ENCODE measurements at places on chromosomes 12 and 14.

GRCh38 chr12:22981711-22982110, 356.7 kb downstream of the ETNK1 start:
- no peak for DNase-seq

DNA sequence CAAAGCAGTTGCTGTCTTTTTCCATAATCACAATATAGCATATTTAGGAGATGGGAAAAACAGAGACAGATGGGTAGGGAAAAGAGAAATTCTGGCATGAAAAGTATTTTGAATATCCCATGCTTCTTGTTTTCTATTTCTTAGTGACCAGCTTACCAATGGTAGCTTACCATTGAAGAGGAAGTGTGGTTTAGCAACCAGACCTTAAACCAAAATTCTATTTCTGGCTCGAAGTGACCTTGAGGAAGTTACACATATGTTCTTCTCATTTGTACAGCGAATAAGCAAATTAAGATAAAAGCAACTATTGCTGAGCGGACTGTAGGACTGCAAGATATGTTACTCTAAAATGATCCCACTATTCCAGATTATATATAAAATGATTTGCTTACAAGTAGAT, 82.9 kb downstream of the FGD4 start:
- DNase-seq, result no peak

GRCh38 chr12:132620113-132620898, 1.7 kb downstream of the P2RX2 start:
- DNase-seq, result no peak

- DNase-seq, result no peak
Observed at GRCh38 chr14:33925235-33925634, 25.6 kb downstream of the EGLN3 start.

GRCh38 chr12:96457191-96457930, 32.0 kb upstream of the CFAP54 start:
- no peak for DNase-seq

DNA sequence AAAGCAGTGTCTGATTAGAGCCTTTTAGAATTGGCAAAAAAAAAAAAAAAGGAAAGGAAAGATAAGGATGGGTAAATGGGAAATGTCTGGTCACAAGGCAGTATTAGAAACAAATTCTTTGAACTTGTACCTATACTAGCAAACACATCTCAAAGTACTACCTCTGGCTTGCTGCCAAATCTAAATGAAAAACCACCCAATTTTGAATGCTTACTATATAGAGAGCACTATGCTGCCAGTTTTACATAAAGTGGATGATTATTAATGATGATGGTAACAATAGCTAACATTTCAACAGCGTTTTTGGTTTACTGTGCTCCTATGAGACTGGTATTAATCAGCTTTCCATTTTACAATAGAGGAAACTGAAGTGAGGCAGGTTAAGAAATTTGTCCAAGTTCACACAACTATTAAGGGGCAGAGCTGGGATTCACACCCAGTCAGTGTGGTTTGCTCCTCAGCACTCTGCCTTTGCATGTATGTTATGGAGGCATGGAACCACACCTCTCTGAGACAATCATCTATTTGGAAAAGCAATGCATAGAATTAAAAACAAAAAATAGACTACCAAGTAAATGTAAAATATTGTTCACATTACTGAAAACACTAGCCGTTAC, 34.2 kb downstream of the ATP2B1 start:
- no peak for DNase-seq

DNA sequence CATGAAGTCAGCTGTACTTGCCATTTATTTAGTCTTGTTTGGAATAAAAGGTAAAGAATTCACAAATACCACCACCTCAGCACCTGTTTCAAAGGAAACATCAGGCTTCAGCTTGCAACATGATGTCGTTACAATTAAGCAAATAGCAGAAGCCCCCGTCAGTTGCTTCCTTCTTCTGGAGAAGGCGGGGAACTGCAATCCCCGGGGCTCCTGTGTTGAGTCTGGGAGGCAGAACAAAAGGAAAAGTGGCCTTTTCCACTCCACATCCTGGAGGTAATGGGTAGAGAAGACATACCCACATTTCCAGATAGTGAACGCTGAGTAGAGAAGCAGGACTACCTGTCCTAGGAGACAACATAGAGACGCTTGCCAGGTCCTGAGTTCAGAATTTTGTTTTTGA, 92.8 kb downstream of the DNAH10 start:
- DNase-seq, result no peak

DNA sequence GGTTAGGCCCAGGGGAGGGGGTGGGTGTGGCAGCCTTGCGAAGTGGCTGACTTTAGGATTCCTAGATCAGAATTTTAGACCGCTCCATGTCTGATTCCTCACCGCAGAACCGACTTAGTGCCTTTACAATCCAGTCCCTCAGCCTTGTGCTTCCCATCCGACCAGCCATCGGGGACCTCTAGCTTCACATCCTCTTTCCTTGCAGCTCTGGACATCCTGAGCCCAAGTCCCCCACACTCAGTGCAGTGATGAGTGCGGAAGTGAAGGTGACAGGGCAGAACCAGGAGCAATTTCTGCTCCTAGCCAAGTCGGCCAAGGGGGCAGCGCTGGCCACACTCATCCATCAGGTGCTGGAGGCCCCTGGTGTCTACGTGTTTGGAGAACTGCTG, 557 bp downstream of the COPS7A start:
- DNase-seq, result no peak

DNA sequence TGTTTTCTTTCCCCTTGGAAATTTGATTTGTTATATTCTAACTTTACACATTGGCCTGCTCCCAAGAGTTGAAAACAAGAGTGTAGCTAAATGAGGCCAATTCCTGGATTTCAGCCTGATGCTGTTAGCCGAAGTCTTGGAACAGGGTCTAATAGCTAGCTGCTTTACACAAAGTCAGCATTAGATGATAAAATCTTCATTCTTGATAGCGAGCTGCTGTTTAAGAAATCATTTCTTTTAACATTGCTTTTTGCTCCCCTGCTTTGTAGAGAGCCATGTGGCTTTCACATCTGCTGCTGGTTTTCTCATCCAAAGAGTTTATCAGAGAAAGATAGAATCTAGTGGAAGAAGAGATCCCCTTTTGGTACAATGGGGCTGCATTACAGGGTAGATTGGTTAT, 22.3 kb downstream of the FBXW8 start:
- DNase-seq, result no peak

DNA sequence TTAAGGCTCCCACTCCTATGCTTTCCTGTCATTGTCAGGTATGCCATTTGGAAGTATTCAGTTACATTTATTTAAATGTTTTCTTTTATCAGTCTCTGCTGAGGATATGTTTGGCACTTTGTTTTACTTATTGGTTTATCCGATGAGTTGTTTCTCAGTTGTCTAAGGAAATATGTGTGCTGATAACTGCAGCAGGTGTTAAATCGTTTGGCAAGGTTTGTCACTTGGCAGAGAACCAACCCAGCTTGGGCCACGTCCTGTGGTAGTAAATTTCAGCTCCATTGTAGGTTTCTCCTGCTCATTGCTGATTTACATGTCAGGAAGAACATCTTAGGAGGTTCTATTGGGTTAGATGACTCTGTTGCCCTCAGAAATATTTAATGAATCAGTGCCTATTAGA, 22.0 kb upstream of the MGST1 start:
- no peak for DNase-seq

- DNase-seq, result no peak
Observed at GRCh38 chr14:24240110-24240918, 2.1 kb downstream of the TINF2 start.

DNA sequence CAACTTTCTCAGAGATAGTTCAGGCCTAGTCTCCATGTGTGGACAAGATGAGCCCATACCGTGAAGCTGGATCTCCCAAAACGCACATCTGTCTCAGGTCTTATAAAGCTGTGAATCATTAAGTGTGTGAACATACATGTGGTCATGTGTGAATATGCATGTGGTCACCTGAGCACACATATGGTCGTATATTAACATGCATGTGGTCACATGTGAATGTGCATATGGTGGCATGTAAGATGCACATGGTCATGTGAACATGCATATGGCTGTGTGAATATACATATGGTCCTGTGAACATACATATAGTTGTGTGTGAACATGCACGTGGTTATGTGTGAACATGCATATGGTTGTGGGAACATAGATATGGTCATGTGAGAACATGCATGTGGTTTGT, 172.5 kb upstream of the PZP start:
- DNase-seq, result no peak

- no peak for DNase-seq
Observed at GRCh38 chr14:68816183-68816942, 23.5 kb upstream of the ZFP36L1 start.

DNA sequence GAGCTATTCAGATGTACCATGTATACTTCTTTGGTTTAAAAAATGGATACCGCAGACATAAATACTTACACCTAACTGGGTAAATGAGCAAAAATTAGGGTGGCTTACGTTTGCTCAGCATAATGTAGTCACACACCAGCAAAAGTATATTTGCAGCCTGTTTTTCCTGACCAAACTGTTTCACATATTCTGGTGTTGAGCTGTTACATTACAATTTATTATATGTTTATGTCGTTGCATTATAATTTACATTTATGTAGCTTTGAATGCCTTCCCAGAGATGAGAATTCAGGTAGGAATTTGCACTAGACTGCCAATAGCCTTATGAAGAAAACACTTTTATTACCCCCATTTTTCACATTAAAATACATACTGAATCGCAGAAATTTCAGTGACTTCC, 183.3 kb downstream of the PTPRO start:
- no peak for DNase-seq

DNA sequence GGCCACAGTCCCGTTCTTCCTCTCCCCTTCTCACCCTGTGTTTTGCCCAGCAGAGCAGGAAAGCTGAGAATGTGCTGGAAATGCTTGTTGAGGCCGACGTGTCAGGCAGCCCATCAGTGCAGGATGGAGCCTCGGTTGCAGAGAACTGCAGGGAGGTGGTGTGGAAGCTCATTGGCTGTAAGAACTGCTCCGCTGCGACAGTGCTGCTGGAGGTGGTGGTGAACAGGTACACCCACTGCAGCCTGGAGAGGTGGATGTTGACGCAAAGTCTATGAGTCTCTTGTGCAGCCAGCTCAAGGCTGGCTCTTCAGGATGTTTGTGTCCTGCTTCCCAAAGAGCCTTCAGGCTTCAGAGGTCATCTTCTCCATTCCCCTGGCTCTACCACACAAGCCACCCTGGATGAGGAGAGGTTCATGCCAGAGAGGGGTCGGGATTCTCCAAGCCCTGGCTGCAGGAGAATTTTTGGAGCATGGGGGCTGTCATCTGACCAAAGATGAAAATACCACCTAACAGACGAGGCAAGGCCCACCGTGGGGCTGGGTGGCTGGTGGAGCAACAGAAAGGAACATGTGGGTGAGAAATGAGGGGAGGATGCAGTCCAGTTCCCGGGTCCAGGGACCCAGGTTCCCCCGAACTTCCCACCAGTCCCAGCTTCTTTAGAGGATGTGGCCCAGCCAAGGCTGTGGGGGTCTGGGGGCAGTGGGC, 174.1 kb upstream of the PRMT8 start:
- DNase-seq, result no peak

- DNase-seq, result no peak
Observed at GRCh38 chr12:12486661-12487240, 75.9 kb downstream of the DUSP16 start.

GRCh38 chr14:101716956-101717662, 44.4 kb upstream of the PPP2R5C start:
- DNase-seq, result no peak

DNA sequence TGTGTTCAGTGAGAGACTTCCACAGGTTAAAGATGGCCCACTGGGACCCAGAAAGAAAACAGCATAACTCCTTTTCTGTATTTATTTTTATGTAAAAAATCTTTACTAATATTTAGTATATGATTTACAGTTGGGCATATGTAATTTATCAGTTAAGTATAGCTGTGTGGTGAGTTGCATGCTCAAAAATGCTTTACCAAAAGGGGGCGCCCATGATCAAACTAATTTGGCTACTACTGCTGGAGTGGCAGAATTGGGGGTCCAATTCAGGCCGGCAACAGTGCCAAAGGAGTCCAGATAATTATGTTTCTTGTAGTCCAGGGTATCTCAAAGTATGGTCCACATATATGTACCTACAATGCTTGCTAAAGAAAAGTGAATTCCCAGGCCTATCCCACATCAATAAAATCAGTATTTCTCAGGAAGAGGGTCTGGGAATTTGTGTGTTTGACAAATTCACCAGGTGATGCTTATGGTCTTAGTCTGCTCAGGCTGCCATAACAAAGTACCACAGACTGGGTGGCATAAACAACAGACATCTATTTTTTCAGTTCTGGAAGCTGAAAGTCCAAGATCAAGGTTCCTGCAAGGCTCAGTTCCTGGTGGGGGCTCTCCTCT, 152.0 kb downstream of the KTN1 start:
- no peak for DNase-seq

GRCh38 chr12:12349711-12350665, at the start of gene MANSC1:
TSS of gene MANSC1 (minus strand) at chr12:12350242. CDS start at chr12:12343314, 6,928 bp downstream.
- DNase-seq, result no peak

DNA sequence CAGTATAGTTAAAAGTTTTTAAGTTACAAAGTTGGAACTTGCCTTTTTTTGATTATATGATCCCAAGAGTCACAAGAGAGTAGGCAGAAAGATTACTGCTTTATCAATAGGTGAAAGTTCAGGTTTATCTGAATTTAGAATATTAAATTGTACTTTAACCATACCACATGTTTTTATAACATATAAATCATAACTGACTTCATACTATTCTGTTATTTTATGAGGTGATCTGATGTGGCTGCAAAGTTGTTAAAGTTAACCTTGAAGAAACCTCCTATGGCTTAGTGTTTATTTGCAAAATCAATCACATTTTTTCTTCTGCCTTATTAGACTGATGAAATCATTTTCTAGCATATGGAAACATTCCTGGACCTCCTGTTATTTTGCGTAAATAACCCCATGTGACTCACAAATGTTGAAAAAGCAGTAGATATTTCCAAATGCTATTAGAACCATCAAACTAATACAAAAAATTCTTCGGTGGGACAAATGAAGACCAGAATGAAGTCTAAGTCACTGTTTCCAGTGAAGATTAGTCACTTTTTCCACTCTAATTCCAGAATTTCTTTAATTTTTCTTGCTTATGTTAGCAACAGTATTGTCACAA, 132.1 kb downstream of the RAD51B start:
- DNase-seq, result no peak

GRCh38 chr12:49568442-49569162, 660 bp upstream of the MCRS1 start:
- DNase-seq, result no peak

DNA sequence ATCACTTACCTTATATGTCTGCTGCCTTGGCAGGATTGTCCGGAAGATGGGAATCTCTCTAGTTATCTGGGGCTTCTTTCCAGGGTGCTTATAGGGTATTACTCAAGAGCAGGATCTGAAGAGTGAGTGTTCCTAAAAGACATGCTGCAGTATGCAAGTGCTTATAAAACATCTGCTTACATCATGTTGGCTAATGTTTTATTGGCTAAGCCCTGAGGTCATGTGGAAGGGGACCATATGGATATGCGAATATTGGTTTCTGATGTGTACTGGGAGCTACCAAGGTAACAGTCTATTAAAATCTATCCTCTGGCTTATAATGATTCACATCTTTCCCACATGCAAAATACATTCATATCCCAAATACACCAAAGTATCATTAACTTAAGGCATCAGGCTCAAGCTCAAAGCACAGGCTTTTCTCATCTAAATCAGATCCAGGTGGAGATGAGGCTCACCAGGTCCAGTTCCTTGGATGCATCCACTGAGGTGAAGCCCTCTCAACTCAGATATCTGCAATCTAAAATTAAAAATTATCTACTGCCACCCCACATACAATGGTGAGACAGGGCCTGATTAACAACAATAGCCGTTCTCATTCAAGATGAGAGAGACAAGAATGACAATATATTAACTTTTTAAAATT, 29.8 kb downstream of the LRRIQ1 start:
- DNase-seq, result no peak

- no peak for DNase-seq
Observed at GRCh38 chr12:64124511-64125197, 97.4 kb downstream of the KICS2 start.

GRCh38 chr14:22112004-22112403, 438.4 kb upstream of the OR4E1 start:
- DNase-seq, result no peak

Measured in SK-N-MC (cell line).